ENCODE measurements at places on chromosomes 7 and 10.
A peak's percentile ranks its signal among the peaks of the same experiment; 100 is the strongest.

DNA sequence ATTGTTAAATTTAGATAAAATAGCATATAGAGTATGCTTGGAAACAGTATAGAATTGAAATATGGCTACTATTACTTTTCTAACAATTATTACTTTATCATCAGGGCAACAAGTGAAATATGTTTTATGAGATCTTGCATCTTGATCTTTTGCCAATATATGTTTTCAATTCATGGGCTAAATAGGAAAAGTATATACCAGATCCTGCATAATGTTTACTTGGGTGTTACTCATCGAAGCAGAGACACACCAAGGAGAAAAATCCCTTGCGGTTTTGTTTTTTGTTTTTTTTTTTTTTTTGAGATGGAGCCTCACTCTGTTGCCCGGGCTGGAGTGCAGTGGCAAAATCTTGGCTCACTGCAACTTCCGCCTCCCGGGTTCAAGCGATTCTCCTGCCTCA, 541.4 kb downstream of the SUGCT start:
- no peak for DNase-seq

DNA sequence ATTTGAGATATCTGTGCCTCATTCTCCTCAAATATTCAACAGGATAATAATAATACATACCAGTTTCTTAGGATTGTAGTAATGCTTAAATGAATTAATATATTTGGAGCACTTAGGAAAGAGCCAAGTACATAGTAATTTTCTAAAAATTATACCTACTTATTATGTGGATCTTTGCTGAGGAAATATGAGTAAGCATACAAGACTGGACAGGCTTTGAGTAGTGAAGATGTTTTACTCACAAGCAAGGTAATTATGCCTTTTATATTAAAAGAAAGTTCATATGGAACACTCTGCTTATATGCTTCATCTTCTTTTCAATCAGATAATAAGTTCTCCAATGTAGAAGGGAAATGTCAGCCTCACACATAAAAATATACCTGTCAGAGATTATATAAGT, 337.5 kb upstream of the KAT6B start:
- DNase-seq: no peak

DNA sequence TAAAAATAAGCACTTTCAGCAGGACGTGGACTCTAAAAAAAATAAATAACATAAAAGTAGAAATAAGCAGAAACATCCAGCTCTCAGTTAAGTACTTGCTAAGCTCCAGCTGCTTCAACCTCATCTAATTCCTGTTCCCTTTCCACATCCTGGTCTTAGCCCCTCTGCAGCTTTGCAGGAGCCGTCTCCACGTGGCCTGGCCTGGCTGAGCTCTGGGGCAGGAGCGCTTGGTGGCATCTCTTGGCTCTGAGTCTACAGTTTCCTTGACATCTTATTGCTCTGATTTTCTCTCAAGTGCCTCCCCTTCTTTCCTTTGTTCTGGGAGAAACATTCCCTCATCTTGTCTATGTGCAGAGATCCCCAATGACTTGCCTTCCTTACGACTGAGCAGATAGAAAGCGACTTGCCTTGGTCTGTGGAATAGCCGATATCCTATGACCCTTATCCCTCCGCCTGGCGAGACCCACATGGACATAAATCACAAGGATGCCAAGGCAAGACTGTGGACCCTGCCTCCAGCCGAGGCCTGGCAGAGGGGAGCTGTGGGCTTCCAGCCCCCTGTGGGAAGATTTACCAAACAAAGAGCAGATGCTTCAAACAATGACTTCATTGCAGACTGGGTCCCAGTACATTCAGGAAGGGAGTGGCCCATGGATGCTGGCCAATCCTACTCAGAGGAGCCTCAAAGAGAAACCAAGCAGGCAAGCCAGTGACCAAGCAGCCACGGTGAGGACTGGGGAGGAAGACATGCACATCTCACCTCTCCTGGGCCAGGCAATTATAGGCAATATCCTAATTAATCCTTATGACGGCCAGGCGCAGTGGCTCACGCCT, 61.9 kb downstream of the SPOCK2 start:
- DNase-seq: peak; percentile 47

DNA sequence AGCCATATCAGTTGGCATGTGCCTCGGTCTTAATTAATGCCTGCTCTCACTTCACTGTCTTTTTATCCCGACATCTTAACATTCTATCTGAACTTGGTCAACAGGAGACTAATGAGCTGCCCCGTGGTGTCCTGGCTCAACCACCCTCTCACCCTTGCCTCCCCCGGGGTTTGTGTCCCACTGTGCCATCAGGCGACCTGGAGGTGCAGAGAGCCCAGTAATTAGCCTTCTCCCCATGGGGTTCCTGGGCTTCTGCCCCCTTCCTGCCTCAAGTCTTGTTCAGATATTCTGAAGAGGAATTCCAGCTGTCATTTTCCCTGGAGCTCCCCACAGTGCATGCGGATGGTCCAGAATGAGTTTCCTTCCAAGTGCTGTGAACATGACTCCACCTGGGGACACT, 10.1 kb upstream of the JAKMIP3 start:
- DNase-seq: no peak

- DNase-seq: no peak
Observed at GRCh38 chr10:120075349-120075748, 182.8 kb downstream of the SEC23IP start.

- no peak for DNase-seq
Observed at GRCh38 chr10:25487266-25487665, 312.5 kb downstream of the GPR158 start.

DNA sequence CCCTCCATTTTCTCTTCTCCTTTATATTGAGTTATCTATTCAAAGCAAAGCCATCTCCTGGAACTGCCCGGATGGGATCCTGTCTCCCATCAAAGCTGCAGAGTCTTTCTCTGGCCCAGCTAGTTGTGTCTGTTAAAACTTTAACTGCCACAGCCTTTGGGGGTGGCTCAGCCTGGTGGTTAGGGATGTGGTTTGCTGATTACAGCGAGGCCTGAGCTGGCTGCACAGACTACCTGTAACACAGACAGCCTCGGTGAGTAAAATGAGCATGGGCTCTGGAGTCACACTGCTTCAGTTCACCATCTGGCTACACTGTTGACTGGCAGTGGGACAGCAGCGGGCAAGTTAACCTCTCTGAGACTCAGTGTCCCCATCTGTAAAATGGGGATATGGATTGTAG, 18.4 kb upstream of the HABP2 start:
- no peak for DNase-seq

- no peak for DNase-seq
Observed at GRCh38 chr10:103855852-103856796, 748 bp upstream of the SH3PXD2A start.

GRCh38 chr10:126123466-126123865, 227.1 kb downstream of the FANK1 start:
- DNase-seq: no peak

- DNase-seq: peak; percentile 43
Observed at GRCh38 chr10:24793648-24794379, 70.1 kb upstream of the ARHGAP21 start.

GRCh38 chr10:104816501-104816900, 175.4 kb downstream of the SORCS3 start:
- no peak for DNase-seq

DNA sequence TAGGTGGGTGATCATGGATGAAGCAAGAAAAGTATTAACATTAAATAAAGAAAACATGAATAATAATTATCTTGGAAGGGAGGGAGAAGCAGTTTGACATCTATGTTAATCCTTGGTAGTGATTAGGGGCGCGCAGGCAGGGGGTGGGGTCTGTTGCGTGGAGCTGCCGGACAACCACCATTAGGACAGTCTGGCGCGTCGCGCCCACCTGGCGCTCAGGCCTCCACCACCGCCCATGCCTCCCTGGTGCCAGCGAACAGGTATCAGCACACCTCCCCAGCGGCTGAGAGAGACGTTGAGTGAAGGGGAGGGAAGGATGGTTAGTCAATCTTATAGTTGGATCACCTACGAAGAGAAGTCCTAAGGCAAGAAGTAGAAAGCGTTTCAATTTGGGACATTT, 94.2 kb upstream of the CDK1 start:
- DNase-seq: no peak

GRCh38 chr10:21771219-21771618, 232.3 kb downstream of the DNAJC1 start:
- DNase-seq: no peak

- no peak for DNase-seq
Observed at GRCh38 chr10:112801004-112801403, 149.0 kb upstream of the TCF7L2 start.

GRCh38 chr7:127835679-127836078, 183.7 kb downstream of the SND1 start:
- DNase-seq: no peak

- no peak for DNase-seq
Observed at GRCh38 chr7:147023440-147023839, 906.8 kb downstream of the CNTNAP2 start.

DNA sequence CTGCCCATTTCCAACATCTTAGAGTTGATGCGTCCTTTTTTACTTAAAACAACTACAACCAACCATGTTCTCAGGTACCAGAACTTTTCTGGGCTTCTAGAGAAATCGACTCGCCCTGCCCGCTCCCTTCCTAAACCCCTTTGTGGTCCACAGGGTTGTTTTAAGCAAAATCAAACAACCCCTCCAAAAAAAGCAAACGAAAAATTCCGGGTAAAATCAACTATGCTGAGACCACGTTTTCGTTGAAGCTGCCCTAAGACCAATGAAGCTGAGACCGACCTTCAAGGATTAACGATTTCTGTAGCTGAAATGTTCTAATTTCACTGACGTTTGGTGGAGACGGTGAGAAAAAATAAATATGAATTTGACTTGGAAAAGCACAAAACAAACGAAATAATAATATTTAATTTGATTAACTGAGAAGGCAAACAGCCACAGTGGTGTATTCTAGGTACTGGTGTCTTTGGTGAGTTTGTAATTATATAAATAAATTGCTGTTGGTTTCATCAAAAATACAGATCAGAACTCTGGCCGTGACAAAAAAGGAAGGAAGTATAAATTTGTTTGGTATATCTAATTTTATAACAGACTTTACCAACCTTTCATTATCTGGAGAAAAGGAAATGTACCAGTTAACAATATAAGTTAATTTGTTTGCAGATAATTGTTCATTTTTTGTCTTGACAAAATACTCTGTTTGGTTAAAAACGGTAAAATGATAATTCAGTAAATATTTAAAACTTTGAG, 4.7 kb upstream of the IGF2BP3 start:
- DNase-seq: no peak

GRCh38 chr10:104893701-104894100, 252.6 kb downstream of the SORCS3 start:
- no peak for DNase-seq

- peak; percentile 92 for DNase-seq
Observed at GRCh38 chr7:5636914-5637313, 144.5 kb downstream of the RNF216 start.

DNA sequence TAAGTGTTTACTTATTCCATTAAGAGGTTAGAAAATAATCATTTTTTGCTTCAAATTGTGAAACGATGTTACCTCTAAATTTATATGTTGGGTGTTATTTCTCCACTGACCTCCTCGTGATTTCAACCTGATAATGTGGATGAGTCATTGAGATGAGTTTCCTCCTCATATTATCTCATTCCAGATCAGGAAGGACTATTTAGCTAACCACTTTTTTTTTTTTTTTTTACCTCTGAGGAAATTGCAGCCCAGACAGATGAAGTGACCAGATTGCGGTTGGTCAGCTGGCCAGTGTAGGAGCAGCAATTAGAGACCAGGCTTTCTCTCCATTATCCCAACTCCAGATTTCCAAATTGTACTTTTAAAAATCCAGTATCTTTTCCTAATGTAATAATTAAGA, 248.7 kb downstream of the FZD1 start:
- DNase-seq: no peak

- DNase-seq: no peak
Observed at GRCh38 chr10:125368146-125368545, 207.8 kb upstream of the CTBP2 start.

- no peak for DNase-seq
Observed at GRCh38 chr10:84370283-84370682, 41.9 kb downstream of the CCSER2 start.

- DNase-seq: no peak
Observed at GRCh38 chr10:71561003-71561574, 158.5 kb downstream of the C10orf105 start.

- DNase-seq: peak; percentile 36
Observed at GRCh38 chr7:139355320-139355719, 4.4 kb upstream of the LUC7L2 start.

DNA sequence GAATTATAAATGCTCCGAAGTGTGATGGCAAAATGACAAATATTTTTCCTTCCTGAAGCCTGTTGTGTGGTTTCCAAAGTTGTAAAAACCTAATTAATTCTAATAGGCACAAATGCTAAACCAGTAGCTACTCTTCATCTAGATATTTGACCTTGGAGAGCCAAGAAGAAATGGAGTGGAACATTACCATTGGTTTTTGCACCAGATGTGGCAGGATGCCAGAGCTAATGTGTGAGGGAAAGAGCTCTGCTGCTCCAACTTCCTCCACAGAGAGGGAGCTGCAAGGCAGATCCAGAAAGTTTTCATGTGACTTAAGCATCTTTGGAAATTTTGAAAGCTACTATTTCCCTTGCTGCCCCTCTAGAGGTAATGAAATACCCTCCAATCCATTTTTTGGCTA, 65.1 kb upstream of the HPS1 start:
- no peak for DNase-seq

DNA sequence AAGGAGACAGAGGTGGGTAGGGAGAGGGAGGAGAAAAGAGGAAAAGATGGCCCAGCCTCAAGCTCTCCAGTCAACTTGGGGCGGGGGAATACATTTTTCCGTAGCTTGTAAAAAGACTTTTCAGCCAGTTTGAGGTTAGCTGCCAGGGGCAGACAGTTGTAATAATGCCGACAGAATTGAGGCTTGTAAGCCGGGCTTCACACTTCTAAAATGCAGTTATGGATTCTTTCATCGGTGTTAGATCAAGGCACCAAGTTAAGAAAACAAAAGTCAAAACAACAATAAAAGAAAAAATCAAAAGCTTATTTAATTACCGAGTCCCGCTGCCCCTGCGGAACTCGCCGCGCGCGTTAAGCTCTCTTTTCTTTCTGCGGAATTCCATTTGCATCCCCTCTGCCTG, 448 bp upstream of the EVX1 start:
- no peak for DNase-seq

GRCh38 chr7:85103962-85104361, 82.9 kb downstream of the SEMA3D start:
- DNase-seq: no peak

- no peak for DNase-seq
Observed at GRCh38 chr10:32471232-32471631, 25.3 kb downstream of the CCDC7 start.

GRCh38 chr7:153835712-153836265, 216.4 kb upstream of the DPP6 start:
- no peak for DNase-seq

DNA sequence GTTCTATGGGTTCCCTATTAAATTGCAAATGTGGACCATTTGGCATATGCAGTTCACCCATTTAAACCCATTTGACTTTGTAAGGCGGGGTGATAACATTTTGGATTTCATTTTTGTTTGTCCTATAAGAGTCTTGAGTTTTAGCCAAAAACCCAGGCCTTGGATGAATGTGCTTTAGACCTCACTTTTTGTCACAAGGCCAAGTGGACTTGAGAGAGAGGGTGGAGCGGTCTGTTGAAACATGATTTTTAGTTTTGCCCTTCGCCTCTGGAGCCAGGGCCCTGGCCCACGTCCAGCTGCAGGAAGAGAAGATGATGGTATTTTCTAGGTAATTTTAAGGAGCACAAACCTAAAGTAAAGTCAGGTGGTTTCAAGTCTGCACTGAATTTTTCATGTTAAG, 260.1 kb downstream of the SLC25A13 start:
- DNase-seq: peak; percentile 9
